ENCODE measurements at places on chromosomes 2 and 18. TPM values are rescaled to one million over a fixed set of nuclear protein-coding genes. Genes with fewer than 3 reads are reported as not detected.
A peak's percentile ranks its signal among the peaks of the same experiment; 100 is the strongest.

- no peaks in the 10 kb centered on the region for H3K36me3 ChIP-seq
- H3K4me1 ChIP-seq: peaks cover 8% of the 10 kb centered on the region
- H3K27me3 ChIP-seq: no peaks in the 10 kb centered on the region
- no peak overlapping the region for H3K4me3 ChIP-seq
- DNase-seq: peak; percentile 69
Observed at GRCh38 chr2:138090330-138090729, 126.1 kb downstream of the HNMT start.

The TCF7L1 gene
- 0.13 TPM for total RNA-seq

The RGPD4 gene
- total RNA-seq: not detected

The CFAP65 gene
- not detected for total RNA-seq

The SATB2 gene
- 34.3 TPM for total RNA-seq

The ANKRD30B gene
- total RNA-seq: not detected

DNA sequence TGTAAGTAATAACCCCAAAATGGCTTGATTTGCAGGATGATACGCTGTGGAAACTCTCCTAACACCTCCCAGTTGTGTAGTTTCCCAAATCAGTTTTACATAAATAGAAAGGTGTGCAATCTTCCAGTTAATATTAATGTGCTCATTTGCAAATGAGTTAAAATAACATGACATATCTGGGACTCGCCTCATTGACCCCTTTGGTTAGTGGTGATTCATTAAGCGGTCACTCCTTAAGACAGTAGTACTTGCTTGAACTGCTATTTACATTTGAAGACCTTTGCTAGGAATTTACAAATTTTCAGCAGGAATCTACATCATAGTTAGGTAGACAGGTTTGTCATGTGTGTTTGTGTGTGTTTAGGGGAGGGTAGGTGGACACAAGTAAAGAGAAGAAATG is 1367.7 kb upstream of the CELF4 start:
- no peak overlapping the region for H3K4me3 ChIP-seq
- H3K36me3 ChIP-seq: no peaks in the 10 kb centered on the region
- no peaks in the 10 kb centered on the region for H3K27me3 ChIP-seq
- H3K27ac ChIP-seq: no peak overlapping the region
- H3K4me1 ChIP-seq: no peaks in the 10 kb centered on the region
